ENCODE measurements at places on chromosomes 3 and 15. TPM values are rescaled to one million over a fixed set of nuclear protein-coding genes. Genes with fewer than 3 reads are reported as not detected.

DNA sequence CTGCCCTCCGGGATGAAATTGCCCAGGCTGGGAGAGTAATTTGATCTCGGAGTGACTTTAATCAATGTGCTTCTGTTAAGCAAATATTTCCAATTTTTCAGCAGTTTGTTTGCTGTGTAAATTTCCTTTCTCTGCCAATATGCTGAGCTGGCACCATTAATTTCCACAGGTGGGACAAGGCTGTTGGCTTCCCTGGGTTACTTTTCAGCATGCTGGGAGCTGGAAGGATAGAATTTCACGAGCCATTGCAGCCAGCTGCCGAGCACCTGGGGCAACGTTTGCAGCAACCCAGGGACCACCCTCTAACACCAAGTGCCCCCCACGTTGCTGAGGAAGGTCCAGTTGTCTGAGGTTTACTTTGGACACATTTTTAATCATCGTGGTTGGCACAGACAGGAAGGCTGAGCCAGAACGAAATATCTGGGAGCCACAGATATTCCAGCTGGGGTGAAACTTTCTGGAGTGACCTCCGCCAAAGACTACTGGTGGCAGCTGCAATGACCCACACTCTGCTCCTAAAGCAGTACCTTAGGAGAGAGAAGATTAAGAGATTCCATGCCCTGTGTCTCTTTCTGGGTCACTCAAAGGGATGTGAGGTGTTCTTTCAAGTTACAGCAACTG, 293.3 kb upstream of the RGMA start:
- H3K27ac ChIP-seq: no peak overlapping the region
- H3K4me1 ChIP-seq: no peaks in the 10 kb centered on the region
- peaks cover 3% of the 10 kb centered on the region for H3K27me3 ChIP-seq
- no peaks in the 10 kb centered on the region for H3K36me3 ChIP-seq

- H3K27ac ChIP-seq: no peak overlapping the region
- H3K27me3 ChIP-seq: no peaks in the 10 kb centered on the region
- no peak overlapping the region for H3K4me3 ChIP-seq
- DNase-seq: no peak
These were observed 6.9 kb downstream of the TMEM39A start for GRCh38 chr3:119456469-119456868.

DNA sequence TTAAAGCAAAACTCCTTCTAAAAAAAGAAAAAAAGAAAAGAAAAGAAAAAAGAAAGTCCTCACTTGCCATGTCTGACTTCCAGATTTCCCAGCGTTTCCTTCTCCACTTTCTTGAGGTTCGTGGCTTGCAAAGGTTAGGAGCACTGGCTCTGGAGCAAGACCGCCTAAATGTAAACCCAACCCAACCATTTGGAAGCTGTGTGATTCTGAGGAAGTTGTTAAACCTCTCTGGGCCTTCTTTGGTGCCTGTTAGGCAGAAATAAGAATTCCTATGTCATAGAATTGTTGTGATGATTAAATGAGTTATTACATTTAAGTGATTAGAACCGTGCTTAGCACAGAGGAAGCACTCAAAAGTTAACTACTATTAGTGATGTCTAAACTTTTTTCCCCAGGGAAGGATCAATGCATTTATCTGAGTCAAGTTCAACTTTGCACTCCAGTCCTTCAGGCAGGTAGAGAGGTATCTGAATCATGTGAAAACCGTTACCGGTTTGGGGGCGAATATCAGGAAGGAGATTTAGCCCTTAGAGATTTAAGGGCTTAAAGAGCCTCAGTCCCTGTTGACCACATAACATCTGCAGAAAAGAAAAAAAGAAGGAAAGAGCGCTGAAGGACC, 78.3 kb upstream of the HES1 start:
- no peak for DNase-seq
- peak overlapping the region; percentile 72 for H3K4me3 ChIP-seq
- H3K4me1 ChIP-seq: peaks cover 5% of the 10 kb centered on the region
- H3K27ac ChIP-seq: no peak overlapping the region

DNA sequence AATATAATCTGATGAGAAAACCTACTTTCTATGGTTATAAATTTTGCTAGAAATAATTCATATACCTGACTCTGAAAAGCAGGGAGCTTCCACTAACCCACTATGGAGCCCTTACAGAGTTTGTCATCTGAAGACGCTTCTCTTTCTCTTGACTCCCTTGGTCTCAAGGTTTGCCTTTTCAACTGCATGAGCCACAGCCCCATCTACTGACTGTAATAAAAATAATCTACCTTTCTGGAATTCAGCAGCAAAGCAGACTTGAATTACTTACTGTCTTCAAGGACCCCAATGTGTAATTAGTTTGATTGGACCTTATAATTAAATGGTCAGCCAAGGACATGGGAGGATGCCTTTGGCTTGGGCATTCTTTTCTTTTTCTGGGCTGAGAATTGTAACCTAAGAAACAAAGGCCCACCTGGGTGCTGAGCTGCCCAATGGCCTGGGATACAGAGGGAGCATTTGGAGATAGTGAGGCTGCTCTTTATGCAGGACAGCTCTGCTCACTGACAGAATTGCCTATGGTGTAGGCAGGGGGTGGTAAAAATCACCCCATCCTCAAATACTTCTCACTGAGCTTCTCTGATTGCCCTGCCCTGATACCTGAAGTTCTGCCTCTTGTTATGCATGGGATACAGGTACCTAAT, 178.6 kb upstream of the TRIM42 start:
- DNase-seq: no peak
- H3K27ac ChIP-seq: no peak overlapping the region
- H3K4me3 ChIP-seq: no peak overlapping the region
- H3K4me1 ChIP-seq: no peaks in the 10 kb centered on the region

- peak overlapping the region; percentile 93 for H3K27ac ChIP-seq
- H3K36me3 ChIP-seq: no peaks in the 10 kb centered on the region
- H3K4me1 ChIP-seq: peaks cover 32% of the 10 kb centered on the region
- no peak for DNase-seq
- no peaks in the 10 kb centered on the region for H3K27me3 ChIP-seq
These were observed 107.0 kb downstream of the XXYLT1 start for GRCh38 chr3:195163719-195164572.

GRCh38 chr3:39267631-39268548, 11.9 kb downstream of the CX3CR1 start:
- H3K27ac ChIP-seq: peak overlapping the region; percentile 97
- H3K27me3 ChIP-seq: no peaks in the 10 kb centered on the region
- H3K4me1 ChIP-seq: peaks cover 94% of the 10 kb centered on the region
- peak overlapping the region; percentile 84 for H3K4me3 ChIP-seq

DNA sequence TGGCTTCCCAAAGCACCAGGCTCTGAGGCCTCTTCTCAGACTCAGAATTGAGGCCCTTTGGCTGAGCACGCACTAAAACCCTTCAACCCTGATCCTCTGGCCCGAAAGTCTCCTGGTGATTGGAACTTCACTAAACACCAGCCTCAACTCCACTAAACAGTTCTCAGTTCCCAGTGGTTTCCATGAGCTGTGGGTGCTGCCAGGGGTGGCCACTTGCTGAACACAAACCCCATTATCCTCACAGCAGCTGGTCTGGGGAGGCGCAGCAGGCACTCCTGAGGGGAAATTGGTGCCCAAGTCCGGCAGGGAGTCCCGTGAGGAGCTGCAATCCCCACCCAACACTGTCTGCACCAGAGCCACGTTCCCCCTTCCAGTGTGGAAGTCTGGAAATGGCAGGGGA, 3.8 kb upstream of the CLK3 start:
- H3K27ac ChIP-seq: no peak overlapping the region
- no peak overlapping the region for H3K4me3 ChIP-seq
- no peak for DNase-seq

DNA sequence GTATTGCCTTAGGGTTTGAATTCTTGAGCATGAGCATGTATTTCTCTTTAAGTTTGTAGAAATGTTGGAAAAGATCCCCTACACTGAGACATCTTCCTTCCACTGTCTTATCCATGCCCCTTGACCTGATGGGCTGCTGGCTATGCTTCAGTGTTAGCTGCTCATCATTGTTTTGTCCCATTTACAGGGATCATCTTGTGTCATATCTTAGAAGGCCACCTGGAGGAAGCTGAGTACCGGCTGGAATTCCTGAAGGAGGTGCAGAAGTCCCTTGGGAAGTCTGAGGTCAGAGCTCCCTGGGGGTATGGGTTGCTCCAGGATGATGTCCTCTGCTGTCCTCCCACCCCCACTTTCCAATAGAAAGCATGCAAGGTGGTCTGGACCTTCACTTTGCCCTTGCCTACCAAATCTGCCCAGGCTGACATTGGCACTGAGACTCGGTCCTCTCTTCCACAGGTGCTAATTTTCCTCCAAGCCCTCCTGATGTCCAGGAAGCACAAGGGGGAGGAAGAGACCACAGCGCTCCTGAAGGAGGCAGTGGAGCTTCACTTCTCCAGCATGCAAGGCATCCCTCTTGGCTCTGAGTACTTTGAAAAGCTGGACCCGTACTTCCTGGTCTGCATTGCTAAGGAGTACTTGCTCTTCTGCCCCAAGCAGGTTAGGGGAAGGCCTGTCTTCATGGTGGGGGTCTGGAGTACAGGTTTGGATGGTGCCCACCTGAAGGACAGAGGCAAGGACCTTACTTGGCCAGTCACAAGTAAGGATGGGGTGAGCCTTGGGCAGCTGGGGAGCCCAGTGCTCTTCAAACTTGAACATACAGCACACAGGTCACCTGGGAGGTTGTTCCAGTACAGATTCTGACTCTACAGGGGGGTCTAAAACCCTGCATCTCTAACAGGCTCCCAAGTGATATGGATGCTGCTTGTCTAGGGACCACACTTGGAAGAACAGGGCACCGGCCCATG, 17.7 kb downstream of the TTC21A start:
- no peaks in the 10 kb centered on the region for H3K36me3 ChIP-seq
- H3K27me3 ChIP-seq: peaks cover 11% of the 10 kb centered on the region
- DNase-seq: no peak
- peaks cover 19% of the 10 kb centered on the region for H3K4me1 ChIP-seq
- H3K4me3 ChIP-seq: no peak overlapping the region

DNA sequence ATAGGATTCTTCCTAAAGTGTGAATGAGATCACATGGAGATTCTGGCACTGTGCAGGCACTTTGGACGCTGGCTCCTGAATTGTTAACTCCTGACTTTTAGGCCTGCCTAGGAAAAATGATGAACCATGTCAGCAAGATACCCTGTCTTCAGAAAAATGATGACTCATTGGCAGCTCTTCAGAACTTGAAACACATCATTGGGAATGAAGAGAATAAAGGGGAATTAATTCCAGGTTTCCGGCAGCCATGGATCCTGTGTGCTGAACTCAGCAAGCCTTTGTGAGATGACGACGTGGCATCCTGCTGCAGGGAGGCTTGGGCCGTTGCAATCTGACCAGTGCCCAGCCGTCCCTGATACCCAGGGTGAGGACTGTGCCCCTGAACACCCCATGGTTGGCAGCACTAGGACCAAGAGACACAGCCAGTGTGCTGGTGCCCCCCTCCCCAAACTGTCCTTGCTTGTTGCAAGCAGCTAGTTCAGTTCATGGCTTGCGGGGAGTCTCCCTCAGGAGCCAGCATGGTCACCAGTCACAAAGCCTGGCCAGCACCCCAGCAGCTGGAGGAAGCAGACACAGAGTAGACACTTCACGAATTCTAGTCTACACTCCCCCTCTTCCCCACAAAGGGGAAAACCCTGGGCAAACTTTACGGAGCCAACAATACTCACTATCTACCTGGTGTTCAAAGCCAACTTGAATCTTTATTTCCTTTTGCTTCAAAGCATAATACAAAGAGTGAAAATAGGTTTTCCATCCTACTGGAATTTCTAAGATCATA, 7.8 kb upstream of the LIPC start:
- no peak overlapping the region for H3K27ac ChIP-seq
- no peaks in the 10 kb centered on the region for H3K27me3 ChIP-seq
- no peak overlapping the region for H3K4me3 ChIP-seq
- peaks cover 7% of the 10 kb centered on the region for H3K4me1 ChIP-seq

DNA sequence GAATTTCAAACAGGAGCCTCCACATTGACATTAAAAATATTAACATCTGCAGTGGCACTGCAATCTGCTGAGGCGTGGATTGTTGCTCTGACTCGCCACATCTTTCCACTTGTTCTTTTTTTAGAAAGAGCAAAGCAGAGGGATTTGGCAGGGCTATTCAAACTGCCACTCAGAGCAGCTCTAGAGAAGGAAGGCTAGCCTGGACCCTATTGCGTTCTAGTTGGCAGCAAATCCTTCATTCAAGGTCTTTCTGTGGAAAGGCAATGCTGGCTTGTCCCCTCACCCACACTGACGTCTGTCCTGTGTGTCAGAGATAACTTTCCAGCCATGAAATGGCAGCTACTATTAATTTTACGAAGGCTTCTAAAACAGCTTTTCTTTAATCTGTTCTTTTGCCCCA, 483.2 kb upstream of the SGO1 start:
- DNase-seq: no peak
- H3K4me3 ChIP-seq: no peak overlapping the region
- H3K27ac ChIP-seq: no peak overlapping the region

GRCh38 chr3:50806806-50807205, 132.1 kb downstream of the DOCK3 start:
- H3K4me3 ChIP-seq: no peak overlapping the region
- no peaks in the 10 kb centered on the region for H3K27me3 ChIP-seq
- no peaks in the 10 kb centered on the region for H3K4me1 ChIP-seq
- H3K27ac ChIP-seq: no peak overlapping the region

DNA sequence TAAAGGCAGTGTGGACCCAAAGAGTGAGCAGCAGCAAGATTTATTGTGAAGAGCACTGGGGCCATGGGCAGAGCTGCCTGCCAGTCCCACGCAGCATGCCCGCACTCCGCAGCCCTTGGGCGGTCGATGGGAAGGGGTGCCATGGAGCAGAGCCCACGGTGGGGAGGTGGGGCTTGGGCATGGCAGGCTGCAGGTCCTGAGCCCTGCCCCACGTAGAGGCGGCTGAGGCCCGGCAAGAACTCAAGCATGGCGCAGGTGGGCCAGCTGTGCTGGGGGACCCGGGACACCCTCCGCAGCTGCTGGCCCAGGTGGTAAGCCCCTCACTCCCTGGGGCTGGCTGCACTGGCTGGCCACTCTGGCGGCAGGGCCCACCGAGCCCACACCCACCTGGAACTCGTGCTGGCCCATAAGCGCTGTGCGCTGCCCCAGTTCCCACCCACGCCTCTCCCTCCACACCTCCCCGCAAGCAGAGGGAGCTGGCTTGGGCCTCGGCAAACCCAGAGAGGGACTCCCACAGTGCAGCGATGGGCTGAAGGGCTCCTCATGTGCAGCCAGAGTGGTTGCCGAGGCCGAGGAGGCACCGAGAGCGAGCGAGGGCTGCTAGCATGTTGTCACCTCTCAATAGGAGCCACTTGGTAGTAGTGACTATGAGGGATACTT, 1218.8 kb upstream of the EPHA6 start:
- H3K36me3 ChIP-seq: no peaks in the 10 kb centered on the region
- no peak overlapping the region for H3K4me3 ChIP-seq
- H3K27me3 ChIP-seq: no peaks in the 10 kb centered on the region
- DNase-seq: no peak
- H3K27ac ChIP-seq: no peak overlapping the region
- H3K4me1 ChIP-seq: no peaks in the 10 kb centered on the region

PCOLCE2 gene
- total RNA-seq: not detected

VPS13C gene
- total RNA-seq: 93.0 TPM

PIF1 gene
- total RNA-seq: 24.7 TPM

SKOR1 gene
- total RNA-seq: 0.42 TPM

SCAANT1 gene
- not detected for total RNA-seq

GPR62 gene
- total RNA-seq: not detected

HOMER2 gene
- 4.5 TPM for total RNA-seq

Measured in natural killer cell treated with Interleukin-12 subunit alpha and Interleukin-12 subunit beta and Interleukin-15 and Interleukin-18, amount 100 ng/mL, for 72 hours (primary cell).